Eye (tissue), 1 donor: ENCODE measurements at places on chromosomes 11 and 22.

GRCh38 chr11:30210357-30210756 is 20.5 kb upstream of the FSHB start:
- DNase-seq: no peak

GRCh38 chr22:19422440-19423301 is 8.9 kb downstream of the HIRA start:
- DNase-seq: no peak

DNA sequence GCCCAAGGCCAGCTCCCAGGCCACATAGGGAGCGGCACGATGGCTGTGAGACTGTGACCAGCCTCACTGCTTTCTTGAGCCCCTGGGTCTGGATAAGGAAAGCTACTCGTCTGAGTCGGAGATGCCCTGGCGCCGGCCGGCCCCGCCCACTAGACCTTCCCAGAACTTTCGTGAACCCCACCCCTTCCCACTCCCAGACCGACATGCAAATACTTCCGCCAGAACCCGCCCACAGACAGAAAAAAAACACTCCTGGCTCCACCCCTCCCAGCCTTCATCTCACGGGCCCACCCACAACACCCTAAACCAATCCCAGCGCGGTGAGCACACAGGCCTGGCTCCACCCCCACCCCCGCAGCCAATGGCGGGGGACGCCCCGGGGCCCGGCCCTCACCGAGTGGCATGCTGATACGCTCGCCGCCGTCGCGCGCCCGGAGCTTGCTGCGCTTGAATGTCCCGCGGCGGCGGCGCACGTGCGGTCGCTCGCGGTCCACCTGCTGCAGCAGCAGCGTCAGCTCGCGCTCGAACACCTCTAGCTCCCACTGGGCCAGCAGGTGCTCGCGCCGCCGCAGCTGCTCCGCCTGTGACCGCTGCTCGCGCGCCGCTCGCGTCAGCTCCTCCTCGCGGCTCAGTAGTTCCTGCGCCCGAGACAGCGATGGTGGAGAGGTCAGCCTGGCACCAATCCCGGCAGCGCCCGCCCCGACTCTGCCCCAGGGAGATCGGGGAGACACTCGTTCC is 7.0 kb downstream of the MAP3K11 start:
- DNase-seq: peak; percentile 97

GRCh38 chr11:41040474-41040873 is 419.0 kb downstream of the LRRC4C start:
- DNase-seq: no peak

DNA sequence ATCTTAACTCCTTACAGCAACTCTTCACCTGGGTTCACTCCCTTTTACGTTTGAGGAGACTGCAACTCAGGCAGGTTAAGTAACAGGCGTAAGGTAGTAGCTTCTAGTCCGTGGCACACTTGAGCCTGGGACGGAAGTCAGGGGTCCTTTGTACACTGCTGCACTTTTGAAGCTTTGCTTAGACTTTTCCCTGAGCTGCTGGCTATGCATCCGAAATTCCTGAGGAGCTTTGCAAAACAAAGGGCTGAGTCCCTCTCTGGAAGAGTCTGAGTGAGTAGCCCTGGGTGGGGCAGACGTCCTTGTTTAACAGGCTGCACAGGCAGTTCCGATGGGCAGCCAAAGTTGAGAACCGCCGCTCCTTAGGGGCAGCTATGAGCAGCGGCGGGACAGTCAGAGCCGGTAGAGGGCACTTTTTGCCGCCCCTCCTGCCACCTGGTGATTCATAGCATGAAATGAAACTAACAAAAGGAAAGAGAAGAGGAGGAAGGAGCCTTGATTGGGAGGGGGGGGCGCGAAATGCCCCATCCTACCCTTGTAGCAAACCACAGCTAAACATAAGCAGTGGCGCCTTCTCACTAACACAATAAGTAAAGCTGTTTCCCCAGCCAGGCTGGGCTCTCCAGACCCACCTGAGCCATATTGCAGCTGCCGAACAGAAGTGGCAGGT is 1.4 kb downstream of the TMEM109 start:
- DNase-seq: peak; percentile 66

DNA sequence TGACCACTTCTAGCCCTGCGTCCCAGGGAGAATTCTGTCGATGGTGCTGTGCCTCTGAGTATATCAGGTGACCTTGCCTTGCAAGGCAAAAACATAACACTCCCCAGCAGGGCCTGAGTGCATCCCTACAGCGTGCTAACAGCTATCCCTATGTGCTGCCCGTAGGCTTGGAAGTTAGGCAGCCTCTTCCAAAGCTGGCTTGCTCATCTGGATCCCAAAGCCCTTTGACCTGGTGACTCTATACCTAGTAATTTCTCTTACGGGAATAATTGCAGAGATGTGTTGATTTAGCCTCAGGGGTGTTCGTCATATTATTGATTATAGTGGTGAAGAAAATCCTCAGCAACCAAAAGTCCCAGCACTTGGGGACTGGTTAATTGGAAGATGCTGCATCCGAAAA is 32.6 kb upstream of the CRYBB3 start:
- DNase-seq: no peak

DNA sequence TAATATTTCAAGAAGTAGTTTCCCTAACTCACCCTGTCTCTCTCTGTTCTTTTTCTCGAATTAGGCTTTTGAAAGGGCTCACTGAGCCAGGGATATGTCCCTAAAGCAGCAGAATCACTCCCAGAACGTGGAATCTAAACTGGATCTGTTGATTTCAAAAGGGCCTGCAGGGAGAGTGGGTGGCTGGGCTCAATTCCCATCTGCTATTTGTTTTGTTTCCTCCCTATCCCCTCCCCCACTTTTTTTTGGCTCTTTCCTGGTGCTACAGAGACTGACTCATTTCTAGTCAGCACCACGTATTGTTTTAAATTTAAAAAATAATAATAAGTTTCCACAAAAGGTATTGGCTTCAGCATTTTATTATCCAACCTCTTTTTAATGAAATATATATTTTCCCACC is 961.5 kb downstream of the FAM181B start:
- peak; percentile 25 for DNase-seq

DNA sequence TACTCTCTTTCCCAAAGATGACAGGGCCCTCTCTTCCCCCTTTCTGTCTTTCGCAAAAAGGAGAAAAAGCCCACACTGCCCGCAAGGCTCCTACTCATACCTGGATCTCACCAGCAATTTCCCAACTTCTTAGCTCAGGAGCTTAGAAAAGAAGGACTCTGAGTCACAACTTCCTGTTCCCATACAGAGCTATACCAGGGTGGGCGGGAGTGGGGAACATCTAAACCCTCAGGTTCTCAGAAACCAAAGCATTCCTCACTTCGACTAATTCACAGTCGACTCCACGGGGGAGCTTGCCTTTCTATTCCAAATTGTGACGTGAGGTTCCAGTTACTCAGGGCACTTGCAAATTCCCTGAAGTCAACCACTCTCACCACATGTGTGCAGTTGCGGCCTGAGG is 61.9 kb downstream of the MTNR1B start:
- no peak for DNase-seq

- DNase-seq: no peak
Observed at GRCh38 chr11:2464451-2465165, 19.8 kb downstream of the KCNQ1 start.

- DNase-seq: no peak
Observed at GRCh38 chr11:123086305-123086704, 24.4 kb upstream of the HSPA8 start.

DNA sequence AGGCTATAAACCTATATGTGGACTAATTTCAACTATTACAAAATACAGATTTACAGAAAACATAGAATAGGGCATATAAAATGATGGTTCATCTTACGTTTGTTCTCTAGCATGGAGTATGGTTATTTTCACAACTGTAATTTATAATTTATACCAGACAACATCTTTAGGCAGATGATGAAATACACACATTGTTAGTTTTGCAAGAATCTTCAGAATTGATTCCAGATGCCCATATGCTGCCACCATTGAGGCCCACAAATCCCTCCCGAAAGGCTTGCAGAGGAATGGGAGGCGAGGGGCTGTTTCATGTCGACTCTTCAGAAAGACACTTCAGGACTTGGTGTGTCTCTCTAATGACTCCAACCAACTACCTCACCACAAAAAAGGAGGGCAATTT is 6.2 kb downstream of the PTPN5 start:
- DNase-seq: peak; percentile 25

DNA sequence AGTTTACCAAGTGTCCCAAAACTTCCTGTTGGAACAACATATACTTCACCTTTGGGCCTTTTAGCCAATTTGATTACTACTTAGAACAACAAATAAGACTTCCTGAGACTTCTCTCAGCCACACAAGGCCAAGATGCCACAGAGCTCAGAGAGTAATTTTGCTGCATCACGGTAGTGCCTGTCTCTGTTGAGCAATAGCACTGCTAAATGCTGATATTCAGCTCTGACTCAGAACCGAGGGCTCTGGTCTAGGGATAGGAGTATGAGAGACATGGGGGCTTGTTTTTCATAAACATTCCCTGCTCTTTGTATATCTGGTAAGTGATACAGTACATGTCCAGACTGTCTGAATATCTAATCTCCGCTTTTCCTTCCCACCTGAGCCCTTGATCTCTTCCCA is 260.4 kb upstream of the ARHGAP20 start:
- no peak for DNase-seq

DNA sequence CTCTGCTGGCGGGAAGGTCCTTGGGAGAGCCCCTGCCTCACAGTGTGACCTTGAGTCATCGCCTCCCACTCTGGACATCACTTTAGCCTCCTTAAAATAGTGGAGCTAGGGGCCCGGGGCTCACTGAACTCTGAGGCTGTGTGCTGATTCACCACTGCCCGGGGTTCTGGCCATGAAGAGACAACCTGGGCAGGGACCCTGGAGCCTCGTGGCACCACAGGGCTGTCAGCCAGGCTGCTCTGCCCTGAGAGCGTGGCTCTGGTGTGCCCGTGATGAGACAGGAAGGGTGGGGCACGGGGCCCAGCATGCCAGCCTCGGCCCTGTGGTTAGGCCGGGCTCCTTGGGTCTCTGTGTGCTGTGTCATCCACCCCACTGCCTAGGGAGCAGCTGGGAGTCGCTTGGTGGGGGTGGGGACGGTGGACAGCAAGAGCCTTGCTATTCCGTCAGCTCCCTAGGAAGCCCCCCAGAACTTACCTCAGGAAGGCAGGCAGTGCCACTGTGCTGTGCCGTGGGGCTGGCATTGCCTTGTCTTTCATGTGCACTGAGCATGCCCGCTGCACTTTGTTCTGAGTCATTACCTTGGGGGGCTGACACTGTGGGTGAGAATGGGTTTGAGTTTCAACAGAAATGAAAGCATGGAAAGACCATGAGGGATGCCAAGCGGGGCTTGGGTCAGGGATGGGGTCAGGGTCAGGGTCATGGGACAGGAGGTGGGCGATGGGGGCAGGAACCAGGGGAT is 31.7 kb downstream of the TPCN2 start:
- no peak for DNase-seq

DNA sequence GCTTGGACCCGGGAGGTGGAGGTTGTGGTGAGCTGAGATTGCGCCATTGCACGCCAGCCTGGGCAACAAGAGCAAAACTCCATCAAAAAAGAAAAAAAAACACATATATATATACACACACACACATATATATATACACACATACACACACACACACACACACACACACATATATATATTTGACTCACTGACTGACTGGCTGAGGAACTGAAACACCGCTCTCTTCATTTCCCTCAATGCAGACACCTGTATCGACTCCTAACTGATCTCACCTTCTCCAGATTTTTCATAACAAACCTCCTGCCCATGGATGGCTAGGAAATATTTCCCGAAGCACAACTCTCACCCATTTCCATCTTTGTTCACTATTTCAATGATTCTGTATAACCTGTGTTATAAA is 140.7 kb upstream of the ANO3 start:
- no peak for DNase-seq

DNA sequence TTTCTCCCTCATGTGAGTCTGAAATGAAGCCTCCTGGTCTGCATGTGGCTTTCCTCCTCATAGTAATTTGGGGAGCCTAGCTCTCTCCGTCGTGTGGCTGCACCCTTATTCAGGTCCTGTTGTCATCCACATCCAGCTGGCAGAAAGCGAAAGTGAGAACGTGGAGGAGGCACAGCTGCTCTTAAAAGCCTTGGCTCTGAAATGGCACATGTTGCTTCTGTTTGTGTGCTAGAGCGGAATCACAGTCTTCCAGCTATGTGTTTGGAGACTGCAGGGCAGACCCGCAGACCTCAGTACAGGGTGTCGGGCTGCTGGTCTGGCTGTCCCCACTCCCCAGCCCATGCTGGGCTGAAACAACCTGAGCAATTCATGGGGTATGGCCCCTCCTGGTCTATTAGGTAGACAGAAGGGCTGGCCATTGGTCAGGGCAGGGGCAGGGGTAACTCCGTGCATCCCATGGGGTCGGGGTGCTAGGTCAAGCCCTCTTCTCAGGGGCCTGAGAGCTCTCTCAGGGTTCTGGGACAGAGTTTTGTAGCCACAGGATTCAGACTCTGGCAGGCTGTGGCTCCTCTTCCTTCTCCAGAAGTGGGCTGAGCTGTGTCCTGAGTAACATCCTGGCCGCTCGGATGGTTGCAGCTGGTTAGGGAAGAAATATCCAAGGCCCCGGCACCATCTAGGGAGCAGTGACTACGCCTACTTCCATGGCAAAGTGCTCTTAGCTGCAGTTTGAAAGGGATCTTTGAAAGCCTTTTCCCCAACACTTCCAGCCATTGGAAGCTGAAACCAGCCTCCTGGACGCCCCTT is 50.6 kb downstream of the C11orf96 start:
- DNase-seq: peak; percentile 64

- DNase-seq: no peak
Observed at GRCh38 chr11:69357458-69358397, 63.8 kb downstream of the MYEOV start.

- DNase-seq: no peak
Observed at GRCh38 chr11:74735365-74735928, 4.2 kb upstream of the CHRDL2 start.

- no peak for DNase-seq
Observed at GRCh38 chr22:44707178-44707577, 5.2 kb downstream of the PRR5 start.

GRCh38 chr11:2390725-2391151 is 9.8 kb upstream of the TSSC4 start:
- no peak for DNase-seq

DNA sequence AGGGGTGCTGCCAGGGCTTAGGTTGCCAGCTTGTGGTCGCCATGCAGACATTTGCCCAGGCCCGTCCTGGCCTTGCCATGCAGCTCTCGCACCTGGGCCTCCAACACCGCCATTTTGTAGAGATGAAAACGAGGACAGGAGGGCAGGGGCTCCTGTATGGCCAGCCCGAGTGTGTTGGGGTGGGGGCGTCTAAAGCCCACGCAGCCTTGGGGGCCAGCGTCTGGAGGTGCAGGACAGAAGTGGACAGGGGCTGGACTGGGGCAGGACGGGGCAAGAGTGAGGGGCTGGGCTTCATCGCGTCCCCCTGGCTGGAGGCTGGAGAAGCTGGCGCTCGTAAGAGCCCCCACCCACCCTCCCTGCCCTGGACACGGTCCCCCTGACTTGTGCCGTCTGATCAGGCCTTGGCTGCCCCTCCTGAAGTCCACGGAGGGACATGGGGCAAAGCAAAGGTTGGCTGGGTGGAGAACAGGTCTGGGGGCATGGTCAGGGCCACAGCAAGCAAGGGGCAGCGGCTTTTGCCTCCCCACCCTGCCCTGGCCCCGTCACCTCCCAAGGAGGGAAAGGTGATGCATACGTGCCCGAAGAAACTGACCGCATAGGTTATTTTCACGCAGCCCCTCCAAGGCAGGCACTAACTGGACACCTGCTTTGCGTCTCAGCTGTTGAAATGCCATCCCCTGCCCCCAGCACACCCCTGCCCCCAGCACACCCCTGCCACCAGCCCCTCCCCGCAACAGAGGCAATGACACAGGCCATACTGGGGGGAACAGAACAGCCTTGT is 815 bp downstream of the TNNT3 start:
- DNase-seq: no peak

GRCh38 chr11:36122671-36123070 is 166.6 kb downstream of the COMMD9 start:
- DNase-seq: no peak
